ENCODE measurements at places on chromosomes 2 and 18.

- no peak for DNase-seq
Observed at GRCh38 chr18:11309172-11309571, 159.8 kb upstream of the PIEZO2 start.

GRCh38 chr2:112794131-112794733, 9.9 kb upstream of the IL1A start:
- peak; percentile 86 for DNase-seq

DNA sequence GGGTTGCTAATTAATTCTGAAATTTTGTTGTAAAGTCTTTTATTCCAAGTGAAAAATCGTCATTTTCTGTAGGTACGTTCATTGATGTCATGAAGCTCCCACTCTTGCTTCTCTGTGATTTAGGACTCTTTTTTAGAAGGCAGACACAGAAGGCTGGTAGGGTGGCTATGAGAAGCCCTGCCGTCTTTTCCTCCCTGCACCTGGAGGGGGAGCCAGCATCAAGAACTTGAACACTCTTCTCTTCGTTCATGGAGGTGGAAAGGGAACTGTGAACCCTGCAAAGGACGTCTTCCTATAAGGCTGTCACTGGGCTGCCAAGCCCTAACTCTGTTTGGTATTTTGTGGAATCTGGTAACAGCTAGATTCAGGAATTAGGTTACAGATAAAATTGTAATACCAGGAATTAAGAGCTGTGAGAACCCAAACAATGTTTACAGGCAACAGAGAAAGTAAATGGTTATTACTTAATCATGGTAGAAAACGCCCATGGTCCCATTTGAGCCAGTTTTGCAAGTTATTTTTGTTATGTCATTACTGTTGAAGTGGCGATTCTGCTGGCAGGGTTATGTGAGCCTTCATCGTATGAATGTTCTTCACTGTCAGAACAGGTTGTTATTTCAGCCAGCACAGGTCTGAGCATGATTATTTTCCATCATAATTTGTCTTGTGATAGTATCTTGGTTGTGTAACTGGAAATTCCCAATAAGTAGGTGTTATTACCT, 112.2 kb downstream of the OSBPL6 start:
- DNase-seq, result peak; percentile 26

DNA sequence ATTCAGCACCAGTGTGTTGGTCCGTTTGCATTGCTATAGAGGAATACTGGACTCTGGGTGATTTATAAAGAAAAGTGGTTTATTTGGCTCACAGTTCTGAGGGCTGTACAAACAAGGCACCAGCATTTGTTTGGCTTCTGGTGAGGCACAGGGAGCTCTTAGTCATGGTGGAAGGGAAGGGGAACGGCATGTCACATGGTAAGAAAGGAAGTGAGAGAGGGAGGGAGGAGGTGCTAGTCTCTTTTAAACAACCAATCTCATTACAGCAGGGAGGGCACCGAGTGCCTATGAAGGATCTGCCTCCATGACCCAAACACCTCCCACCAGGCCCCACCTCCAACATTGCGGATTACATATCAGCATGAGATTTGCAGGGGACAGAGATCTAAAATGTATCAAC, 143.9 kb upstream of the DLX2 start:
- peak; percentile 97 for DNase-seq

DNA sequence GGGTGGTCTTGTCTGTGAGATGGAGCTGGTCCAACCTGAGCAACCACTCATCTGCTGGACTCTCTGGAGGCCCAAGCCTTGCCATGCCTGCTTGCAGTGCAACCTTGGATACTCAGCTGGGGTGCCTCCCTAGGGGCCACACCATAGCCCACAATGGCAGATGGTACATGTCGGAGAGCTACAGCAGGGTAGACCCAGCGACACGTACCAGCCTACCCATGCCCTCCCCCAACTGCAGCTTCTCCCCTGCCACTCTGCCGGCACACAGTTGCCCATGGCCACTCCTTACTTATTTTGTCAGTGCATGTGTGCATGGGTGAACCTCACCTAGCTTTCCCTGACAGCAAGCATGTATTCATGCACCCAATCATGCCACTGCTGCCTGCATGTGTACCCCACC, 690.9 kb downstream of the CCDC85A start:
- no peak for DNase-seq

- peak; percentile 27 for DNase-seq
Observed at GRCh38 chr2:26043862-26044696, 10.2 kb downstream of the RAB10 start.

DNA sequence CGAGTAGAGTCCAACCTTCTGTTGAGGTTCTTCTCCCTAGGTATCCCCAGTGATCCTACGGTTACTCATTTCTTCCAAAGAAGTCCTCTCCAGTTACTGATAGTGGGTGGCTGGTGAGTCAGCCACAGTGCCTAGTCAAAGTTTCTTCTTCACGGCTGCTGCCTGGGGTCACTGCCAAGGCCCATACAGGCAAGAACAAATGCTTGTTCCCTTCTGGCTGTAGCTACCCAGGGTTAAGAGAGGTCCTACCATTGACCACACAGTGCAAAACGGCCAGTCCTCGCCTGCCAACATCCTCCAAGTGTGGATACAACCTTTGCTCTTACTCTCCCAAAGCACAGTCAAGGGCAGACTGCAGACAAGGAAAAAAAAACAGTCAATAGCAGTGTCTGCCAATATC, 2.9 kb upstream of the PTPN4 start:
- DNase-seq, result peak; percentile 79

GRCh38 chr2:55302241-55302640, 33.2 kb upstream of the MTIF2 start:
- no peak for DNase-seq

- no peak for DNase-seq
Observed at GRCh38 chr2:127308586-127309138, 14.7 kb upstream of the ERCC3 start.

- no peak for DNase-seq
Observed at GRCh38 chr18:59923539-59924196, 23.9 kb downstream of the PMAIP1 start.

DNA sequence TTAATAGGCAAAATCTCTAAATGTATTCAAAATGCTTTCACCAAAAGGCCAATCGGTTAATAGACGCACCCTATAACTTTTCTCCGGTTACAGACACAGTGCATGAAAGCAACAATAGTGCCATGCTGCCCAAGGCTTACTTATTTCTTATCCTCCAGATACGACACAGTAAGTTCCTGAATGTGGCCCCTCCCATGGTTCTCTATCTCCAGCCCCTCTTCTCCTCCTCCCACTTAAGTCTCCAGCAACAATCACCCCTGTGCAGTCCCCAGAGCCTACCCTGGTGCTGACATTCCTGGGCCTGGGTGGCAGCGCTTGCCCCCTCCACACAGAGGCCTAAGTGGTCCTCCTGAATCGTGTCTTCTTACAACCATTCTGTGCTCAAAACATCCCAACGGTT, 3.6 kb downstream of the KIDINS220 start:
- DNase-seq, result no peak

DNA sequence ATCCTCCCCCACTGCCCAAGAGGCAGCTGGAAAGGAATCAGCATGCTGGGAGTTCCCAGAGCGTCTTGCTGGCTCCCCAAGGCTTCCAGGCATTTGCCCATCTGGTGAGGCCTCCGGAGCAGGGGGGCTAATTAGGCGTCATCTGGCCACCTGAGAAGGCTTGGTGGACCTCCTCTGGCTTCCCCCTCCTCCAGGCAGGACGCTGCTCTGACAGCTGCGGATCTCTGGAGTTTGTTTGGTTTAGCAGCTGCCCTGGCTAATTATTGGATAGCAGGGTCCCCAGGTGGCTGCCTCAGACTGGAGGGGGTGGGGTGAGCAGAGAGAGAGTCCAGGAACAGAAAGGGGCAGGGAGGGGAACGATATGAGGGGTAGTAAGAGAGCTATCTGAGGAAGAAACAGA, 425.2 kb upstream of the MEX3C start:
- DNase-seq, result no peak

- DNase-seq, result no peak
Observed at GRCh38 chr2:3625186-3625585, 30.3 kb downstream of the COLEC11 start.

DNA sequence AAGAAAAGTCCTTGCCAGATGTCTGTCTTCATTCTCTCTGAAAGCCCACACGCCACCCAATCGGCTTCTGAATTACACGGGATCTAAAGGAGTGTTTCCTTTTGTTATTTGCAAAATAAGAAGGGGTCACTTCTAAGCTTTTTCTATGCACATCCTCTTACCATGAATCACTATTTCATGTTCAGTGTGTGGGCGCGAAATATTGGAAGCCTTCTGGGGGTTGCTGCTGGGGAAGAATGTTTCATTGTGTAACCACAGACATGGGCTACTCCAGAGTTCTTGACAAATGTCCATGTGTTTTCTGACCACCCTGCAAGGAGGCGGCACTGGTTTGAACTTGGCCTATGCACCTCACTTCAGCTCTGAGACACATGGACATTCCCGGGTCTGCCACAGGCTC, 133.6 kb upstream of the APCDD1 start:
- DNase-seq, result no peak

- no peak for DNase-seq
Observed at GRCh38 chr2:62197011-62197924, 1.4 kb downstream of the B3GNT2 start.

GRCh38 chr2:143558665-143559064, 429.4 kb downstream of the ARHGAP15 start:
- no peak for DNase-seq

Data from HT1080 (cell line).